ENCODE measurements at places on chromosomes 6 and 20.

DNA sequence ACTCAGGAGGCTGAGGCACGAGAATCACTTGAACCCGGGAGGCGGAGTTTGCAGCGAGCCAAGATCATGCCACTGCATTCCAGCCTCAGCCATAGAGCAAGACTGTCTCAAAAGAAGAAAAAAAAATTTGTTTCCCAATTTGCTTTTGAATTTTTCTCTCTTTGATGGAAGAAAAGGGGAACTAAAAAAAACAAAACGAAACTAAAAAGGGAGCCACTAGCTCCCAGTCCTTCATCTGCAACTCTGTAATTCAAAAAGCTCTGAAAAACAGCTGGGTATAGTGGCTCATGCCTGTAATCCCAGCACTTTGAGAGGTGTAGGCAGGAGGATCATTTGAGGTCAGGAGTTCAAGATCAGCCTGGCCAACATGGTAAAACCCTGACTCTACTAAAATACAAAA, 9.5 kb downstream of the OVOL2 start:
- no peak for DNase-seq

DNA sequence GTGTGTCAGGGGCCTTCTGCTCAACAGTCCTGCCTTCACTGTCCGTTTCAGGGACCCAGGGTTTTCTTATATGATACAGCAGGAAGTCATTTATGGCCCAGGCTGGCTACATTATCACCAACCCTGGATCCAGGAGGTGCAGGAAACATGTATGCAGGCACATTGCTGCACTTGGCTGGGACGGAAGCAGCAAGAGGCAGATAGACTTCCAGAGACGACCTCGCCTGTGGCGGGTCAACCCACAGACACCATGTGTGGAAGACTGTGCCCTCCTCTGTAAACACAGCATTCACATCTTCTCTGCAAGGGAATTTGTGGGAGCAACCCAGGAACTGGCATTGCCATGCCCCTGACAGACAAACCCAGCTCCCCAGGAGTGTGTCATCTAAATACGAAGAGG, 43.7 kb downstream of the TBC1D7 start:
- no peak for DNase-seq

DNA sequence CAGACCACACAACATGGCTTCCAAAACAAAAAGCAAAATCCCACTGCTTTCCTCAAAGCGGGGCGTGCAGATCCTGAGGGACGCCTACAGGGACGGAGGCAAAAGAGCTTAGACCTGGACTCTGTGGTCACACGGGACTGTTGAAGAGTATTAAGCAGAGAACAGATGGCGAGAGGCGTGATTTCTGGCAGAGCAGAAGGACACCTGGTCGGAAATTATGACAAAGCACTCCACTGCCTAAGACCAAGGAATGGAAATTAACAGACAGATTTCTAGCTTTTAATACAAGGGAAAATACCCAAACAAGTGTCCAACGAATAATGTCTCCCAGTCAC, 15.4 kb downstream of the CST7 start:
- DNase-seq = no peak

DNA sequence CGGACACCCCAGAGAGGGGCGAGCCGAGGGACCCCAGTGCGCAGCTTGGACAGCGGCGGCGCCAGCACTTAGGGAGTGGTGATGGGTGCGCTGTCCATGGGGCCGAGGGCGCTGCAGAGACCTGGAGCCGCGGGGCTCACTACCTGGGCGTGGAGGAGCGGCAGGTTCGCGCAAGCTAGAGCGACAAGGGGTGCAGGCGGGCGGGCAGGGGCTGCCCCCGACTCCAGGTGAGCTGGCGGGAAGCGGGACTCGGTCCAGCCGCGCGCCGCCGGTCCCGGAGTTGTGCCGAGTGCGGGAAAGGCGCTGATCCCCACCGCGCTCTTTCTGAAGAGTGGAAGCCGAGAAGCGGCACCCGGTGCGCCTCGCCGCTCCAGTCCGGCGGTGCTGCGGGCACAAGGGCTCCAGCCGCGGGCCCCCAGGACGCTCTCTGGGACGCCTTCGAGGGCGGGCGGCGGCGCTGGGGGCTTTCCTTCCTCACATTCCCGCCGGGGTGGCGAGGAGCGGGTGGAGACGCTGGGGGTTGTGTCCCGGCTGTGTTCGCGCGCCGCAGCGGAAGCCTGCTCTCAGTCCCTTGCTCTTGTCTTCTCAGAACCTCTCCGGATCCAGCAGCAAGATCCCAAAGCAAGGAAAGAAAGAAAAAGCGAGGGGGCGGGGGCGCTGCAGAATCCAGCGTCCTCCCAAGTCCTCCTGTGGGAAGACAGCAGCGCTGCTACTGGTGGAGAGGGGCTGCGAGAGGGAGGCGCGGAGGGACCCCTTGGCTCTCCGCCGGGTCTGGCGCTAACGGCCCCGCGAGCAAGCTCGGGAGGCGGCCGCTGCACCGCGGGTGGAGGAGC, at the start of gene B3GAT2:
TSS of gene B3GAT2 (minus strand) at position 610 of the 833 bp plus-strand sequence. CDS start 631 bp downstream, outside the sequence.
- no peak for DNase-seq

DNA sequence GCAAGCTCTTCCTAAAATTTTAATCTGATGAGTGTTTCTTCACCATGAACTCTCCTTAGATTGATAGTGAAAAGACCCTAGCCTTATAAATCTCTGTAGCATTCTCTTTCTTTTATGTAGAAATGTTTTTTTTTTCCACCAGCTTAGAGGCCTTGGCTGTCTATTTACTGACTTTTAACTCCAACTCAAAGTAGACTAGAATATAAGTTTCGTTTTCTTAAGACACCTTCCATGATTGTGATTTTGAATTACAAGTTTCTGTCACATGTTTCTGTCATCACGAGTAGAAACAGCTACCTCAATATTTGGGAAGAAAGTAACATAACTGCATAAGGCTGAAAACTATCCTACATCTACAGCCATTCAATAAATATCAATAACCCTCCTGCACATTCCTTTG, 17.8 kb downstream of the ADGRF4 start:
- no peak for DNase-seq

GRCh38 chr20:63240004-63240403, 4.3 kb downstream of the BIRC7 start:
- DNase-seq = no peak

- no peak for DNase-seq
Measured at GRCh38 chr6:111603685-111604084, 2.0 kb downstream of the TRAF3IP2 start.

DNA sequence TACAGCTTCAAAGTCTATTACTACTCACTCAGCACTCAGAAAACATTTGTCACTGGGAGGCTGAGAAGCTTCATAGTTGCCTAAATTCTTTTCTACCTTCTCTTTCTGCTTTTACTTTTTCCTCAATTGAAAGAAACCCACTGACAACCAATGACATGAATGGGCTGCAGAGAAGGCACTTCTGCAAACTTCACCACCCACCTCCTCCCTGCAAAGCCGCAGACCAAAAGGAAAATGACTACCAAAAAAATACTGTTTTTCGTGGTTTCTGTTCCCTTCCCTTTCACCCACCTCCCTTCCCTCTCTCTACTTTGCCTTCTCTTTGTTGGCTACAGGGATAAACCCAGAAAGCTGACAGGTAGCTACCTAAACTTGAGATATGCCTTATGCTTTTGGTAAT, 3.2 kb downstream of the GNAS-AS1 start:
- DNase-seq = no peak

DNA sequence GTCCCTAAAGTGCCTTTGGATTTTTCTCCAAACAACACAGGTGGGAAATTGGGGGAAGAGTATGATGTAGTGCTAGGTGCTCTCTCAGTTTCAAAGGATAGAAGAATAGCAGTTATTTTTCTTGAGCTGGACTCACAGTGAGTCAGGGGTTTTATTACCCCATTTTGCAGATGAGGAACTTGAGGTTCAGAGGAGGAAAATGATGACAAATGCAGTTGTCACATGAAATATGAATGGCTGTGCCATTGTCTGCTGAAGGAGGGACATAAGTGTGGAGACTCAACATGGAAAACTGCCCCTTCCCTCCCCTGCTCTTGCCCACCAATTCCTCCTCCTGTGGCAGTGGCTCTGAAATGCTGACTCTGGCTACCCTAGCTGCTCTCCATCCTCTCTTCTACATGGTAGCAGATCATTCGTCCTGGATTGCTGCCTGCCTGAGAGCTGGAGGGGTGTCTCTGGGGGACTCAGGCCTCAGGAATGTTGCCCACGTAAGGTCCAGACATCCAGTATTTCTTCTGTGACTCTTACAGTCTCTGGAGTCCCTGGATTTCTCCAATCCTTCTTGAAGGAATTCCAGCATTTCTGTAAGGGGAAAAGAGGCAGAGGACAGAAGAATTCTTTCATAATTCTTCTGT, 37.6 kb upstream of the EPB41L1 start:
- DNase-seq = no peak

DNA sequence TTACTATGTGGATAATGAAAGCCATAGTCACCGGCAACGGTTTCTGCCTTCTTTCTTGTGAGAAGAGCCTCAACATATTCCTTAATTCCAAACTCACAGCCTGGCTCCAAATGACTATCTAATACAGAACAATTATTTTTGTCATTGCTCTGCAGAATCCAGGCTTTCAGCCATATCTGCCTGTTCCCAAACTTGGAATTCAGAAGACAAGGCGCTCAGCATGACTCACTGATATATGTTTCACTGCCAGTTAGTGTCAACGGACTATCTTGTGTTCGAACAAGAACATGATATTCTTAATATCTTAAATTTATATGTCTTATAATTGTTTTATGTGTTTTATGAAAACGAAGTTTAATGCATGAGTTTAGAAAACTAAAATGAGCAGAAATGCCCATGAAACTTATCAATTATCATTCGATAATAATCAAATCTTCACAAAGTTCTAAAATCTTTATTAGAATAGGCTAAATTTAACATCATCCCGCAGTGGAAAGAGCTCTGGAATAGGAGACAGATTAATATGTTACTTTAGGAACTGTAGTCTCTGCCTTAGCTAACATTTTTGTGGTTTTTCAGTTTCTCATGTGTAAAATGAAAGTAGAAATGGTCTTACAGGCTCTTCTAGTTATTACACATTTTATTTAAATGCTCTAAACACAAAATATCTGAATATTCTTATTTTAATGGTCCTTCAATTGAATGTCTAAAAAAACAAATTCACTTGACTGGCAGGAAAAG, 669.3 kb upstream of the GJE1 start:
- DNase-seq = no peak

DNA sequence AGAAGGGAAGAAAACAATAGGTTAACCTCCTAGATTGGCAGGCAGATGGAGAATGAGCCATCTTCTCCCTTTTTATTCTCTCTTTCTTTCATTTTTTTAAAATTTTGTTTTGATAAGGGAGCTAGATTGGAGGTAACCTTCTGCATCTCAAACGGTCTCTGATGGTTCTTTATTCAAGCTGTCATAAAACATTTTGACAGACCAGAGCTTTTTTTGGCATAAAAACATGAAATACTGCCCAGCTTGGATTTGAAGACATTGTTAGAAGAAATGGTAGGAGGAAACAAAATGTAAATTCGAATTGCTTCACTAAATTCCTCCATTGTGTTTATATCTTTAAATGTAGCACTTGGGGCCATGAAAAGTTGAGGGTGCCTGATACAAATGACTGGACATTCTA, 158.5 kb downstream of the EPHA7 start:
- no peak for DNase-seq

- no peak for DNase-seq
Measured at GRCh38 chr6:129203190-129203900, 320.4 kb downstream of the LAMA2 start.

DNA sequence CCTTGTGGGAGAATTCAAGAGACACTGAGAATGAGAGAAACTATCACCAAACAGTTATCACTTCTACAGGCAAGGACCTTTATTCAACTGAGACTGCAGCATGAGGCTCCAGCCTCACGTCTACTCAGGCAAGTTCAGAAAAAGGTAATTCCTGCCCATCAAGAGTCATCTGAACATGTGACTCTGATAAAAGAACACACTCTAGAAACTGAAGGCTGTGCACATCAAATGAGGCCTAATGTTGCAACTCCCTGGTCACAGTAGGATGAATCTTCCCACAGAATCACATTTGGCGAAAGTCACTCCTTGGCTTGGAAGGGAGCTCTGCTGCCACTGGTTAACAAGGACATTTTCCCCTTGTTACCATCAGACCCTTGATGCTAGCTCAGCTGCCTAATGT, 71.2 kb upstream of the EMILIN3 start:
- no peak for DNase-seq

DNA sequence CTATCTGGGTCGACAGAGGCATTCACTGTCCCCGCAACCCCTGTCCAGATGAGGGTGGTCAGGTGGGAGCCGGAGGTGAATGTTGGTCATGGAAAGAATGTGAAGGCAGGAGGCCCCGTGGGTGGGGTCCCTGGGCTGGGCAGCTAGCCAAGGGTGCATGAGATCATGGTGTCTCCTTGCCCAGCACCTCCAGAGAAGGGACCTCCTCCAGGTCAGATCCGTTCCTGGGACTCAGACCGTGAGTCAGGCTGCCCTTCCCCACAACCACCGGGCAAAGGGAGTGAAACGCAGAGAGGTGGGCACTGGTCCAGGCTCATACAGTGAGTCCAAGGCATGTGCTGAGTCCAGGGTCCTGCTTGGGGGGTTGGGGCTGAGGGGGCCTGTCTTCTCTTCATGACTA, 3.5 kb downstream of the FOXS1 start:
- DNase-seq = no peak

DNA sequence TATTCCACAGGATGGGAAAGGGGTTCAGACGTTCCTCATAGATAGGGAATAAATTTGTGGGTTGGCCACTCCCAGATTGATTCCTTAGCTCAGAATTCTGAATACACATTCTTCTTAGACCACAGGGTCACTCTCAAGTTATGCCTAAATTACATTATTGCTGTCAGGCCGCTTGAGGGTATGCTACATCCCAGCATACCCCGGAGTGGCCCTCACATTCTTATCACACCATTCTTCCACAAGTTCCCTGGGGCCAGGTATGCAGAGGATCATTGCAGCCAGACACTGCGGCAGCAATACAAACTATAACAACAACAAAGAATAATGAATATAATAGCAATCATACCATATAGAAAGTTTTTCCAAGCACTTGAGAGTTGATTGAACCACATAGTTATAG, 237.9 kb upstream of the SOX4 start:
- no peak for DNase-seq

DNA sequence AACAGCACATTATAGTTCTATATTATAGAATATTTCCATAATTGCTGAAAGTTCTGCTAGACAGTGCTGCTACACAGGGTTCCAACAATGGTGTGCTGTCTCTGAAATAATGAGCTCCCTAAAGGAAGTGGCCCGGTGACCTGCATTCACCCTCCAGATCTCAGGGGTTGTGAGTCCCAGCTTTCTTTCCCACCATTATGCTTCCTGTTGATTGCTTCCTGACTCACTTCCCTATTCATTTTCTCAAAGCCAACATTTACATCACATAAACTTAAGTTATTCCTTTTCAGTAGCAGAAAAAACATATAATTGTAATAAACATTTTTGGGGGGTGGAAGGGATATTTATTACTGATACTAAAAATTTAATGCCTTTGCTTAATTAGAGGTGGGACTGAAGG, 12.9 kb upstream of the CCN6 start:
- DNase-seq = no peak
